ENCODE measurements at places on chromosomes 2 and 18.

- DNase-seq = no peak
These were observed 726.6 kb upstream of the FANCL start for GRCh38 chr2:58967736-58968135.

- DNase-seq = no peak
These were observed 99.0 kb downstream of the CPO start for GRCh38 chr2:207038299-207038698.

DNA sequence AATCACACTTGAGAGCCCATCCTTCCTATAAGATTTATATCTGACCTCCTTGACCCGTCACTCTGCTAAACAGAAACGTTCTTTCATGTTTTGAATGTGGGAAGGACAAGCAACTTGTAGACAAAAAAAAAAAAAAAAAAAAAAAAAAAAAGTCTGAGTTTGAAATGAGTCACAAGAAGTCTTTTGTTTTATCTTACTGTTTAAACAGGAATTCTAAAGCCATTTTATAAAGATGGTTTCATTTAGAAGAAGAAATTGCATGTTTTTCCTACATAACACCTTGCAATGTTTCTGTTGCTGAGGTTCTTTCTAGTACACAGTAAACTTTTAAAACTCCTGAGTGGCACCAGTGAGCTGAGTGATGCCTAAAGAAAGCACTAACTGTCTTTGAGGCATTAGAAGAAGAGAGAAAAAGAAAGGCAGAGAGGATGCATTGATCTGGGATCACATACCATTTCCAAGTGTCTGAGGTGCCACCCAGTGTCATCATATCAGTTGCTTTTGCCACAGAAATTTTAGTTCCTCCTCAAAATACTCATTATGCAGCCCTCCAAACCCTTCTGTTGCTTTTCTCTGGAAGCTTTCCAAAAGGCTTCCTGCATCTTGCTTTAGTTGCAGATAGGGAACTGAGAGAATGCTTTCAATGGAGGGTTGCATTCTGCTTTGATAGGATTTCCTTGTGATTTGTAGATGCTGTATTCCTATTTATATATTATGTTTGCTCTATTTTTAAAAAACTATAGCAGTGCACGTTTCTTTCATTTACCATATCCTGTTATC, 69.1 kb downstream of the ACVR2A start:
- DNase-seq = no peak

- DNase-seq = no peak
These were observed 28.9 kb downstream of the MRO start for GRCh38 chr18:50790948-50791347.

DNA sequence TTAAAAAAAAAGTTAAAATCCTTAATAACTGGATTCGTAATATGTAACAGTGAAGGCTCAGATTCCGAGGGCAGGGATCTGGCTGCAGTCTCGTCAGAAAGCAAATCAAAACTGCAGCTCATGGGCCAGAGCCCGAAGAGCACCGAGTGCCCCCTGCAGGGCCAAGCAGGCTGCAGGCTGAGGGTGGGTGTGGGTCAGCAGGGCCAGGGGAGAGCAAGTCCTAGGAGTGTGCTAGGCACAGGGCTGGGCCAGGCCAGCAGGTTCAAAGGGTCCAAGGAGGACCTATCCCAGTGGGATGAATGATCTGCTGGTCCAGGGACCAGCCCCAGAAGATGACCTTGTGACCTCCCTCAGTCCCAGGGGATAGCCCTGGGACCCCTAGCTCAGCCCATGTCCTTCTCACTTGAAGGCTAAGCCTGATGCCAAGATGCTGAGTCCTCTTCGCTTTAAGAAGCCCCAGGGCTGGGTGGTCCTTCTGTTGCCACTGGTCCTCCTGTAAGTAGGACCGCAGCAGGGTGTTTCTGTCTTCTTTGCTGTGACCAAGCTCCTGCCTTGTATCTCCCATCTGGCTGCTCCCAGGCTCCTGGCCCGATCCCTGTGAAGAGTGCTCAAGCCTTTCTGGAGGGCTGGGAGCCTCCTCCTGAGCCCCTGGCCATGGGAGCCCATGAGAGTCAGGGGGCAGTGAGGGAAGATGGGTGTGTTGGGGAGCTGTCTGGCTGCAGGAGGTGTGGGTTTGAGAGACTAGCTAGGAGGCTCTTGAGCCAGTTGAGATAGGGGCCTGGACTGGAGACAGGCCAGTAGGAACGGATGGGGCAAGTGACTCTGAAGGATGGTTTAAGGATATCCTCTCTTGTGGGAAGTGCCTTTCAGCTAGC, 150.7 kb downstream of the DYSF start:
- DNase-seq = peak; percentile 8

- no peak for DNase-seq
These were observed 291.3 kb upstream of the NCKAP5 start for GRCh38 chr2:133859578-133859977.

GRCh38 chr2:174868878-174869277, 104.6 kb upstream of the CHRNA1 start:
- no peak for DNase-seq

- no peak for DNase-seq
These were observed 13.8 kb upstream of the CXCR1 start for GRCh38 chr2:218180467-218181114.

- DNase-seq = peak; percentile 65
These were observed 258 bp downstream of the MGAT4A start for GRCh38 chr2:98730707-98731040.

- DNase-seq = no peak
These were observed 7.0 kb upstream of the NDUFV2 start for GRCh38 chr18:9095297-9096006.

GRCh38 chr18:80249217-80250093, 2.1 kb upstream of the PARD6G start:
- DNase-seq = no peak

- no peak for DNase-seq
These were observed 63.9 kb downstream of the AOX1 start for GRCh38 chr2:200649724-200650123.

DNA sequence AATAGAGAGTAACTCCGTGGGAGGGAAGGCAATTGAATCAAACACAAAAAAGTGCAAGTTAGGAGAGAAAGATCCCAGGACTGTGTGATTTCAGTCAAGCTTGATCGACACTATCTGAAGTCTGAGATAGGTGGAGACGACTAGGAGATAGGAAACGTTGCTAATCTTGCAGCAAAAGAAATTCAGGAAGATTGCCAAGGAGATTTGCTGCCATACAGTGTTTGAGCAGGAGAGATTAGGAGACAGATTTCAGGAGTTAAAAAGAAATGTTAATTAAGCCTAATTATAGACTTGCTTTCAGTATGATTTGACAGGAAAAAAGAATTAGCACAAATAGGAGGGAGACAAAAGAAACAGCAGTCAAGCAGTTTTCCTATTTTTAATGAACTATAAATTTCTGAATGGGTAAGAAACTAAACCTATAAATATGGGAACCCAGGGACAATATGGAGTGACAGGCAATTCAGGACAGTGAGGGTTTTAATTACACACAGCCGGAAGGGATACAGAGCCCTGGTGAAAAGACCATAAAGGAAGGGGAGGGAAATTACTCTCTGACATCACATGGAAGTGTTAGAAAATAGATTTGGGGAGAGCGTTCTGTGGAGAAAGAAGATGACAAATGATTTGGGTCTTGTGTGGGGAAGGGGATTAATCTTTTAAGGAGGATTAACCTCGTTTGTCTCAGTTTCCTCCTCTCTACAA, 72.6 kb downstream of the SUCLG1 start:
- no peak for DNase-seq

DNA sequence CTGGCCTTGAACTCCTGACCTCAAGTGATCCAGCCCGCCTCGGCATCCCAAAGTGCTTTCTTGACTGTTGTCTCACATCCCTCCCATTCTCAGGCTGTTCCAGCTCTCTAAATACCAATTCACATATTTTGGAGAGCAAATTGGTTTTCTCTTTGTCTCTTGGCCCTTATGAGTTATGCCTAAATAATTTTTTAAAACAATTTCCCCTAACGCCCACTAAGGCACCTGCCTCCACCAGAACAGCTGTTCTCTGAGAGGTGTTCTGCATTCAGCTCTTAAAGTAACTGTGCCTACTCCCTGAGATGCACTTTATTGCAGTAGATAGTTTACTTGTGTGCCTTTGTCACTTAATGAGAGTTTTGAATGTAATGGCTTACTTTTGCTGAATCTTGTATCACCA, 6.9 kb downstream of the CCDC195 start:
- DNase-seq = no peak

- DNase-seq = no peak
These were observed 36.3 kb downstream of the SLC35F5 start for GRCh38 chr2:113720167-113720566.

- DNase-seq = no peak
These were observed 54.6 kb downstream of the RDH14 start for GRCh38 chr2:18505703-18506341.

DNA sequence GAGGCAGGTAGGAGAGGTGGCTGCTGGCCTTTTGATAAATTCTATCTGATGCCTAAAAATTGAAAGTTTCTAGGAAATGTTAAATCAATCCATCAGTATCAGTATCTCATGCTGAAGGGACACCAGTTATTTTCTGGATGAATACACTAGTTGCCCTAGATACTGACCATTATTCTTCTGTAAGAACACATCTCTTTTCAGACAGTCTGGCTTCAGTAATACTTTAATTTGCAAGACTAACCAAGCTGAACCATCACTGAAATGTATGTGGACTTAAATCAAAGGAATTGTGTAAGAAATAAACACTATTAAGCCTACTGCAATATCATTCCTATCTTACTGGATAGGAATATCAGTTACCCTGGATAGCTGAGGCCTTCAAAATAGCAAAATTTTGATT, 1546.3 kb downstream of the LRP1B start:
- DNase-seq = no peak

DNA sequence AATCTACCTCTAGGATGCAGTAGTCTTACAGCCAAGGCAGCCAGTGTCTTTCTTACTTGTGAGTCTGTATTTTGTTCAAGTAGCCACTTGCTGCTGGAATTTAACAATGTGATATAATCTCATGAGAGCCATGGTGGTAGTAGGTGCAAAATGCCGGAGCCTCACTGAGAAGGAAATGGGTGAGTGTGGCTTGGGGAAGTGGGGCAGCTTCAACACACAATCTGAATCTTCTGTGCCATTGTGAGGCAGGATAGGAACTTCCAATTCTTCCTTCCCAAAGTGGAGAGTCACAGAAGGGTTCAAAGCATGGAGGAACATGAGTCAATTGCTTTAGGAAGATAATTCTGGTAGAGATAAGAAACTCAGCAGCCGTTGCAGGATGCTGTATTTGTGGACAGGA, 158.7 kb upstream of the APCDD1 start:
- no peak for DNase-seq

GRCh38 chr2:96305979-96306308, 598 bp upstream of the SNRNP200 start:
- no peak for DNase-seq

GRCh38 chr2:31415421-31415820, 879 bp upstream of the XDH start:
- no peak for DNase-seq

- DNase-seq = no peak
These were observed 12.6 kb downstream of the CNDP1 start for GRCh38 chr18:74546751-74547530.

DNA sequence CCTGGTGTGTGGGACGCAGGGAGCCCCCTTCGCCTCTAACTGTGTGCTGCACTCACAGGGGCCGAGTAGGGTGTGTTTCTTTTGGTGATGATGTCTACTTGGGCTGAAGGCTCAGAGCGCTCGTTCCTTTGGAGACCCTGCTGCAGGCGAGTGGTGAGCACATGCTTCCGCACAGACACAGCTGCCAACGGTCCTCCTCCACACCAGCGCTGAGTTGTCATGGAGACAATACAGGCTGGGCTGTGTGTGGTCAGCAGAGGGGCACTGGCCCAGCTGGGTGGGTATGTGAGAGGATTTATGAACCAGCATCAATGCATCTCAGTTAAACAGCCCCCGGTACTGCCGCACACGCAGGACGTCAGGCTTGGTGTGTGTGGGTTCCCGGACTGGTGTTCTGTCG, 143.5 kb downstream of the SH3RF3 start:
- no peak for DNase-seq

DNA sequence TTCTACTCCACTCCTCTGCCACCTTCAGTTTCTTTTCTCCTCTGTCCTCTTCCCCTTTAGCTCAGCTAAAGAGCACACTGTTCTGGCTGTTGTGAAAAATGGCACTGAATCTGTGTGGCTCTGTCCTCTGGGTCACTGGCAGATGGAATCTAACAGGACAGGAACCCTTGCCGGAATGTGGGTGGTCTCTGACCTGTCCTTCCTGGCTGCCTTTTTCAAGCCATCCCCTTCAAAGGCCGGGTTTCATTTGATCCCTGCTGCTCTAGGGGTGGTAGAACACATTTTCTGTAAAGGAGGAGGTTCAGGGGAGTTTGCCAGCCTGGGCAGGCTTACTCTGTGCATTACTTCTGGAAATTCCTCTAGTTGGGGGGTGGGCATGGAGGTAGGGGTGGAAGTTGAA, 29.9 kb downstream of the MTCL1 start:
- DNase-seq = no peak

- DNase-seq = no peak
These were observed 446 bp downstream of the COPS9 start for GRCh38 chr2:240135706-240136012.

GRCh38 chr2:238726670-238727584, 121.0 kb upstream of the TWIST2 start:
- no peak for DNase-seq

DNA sequence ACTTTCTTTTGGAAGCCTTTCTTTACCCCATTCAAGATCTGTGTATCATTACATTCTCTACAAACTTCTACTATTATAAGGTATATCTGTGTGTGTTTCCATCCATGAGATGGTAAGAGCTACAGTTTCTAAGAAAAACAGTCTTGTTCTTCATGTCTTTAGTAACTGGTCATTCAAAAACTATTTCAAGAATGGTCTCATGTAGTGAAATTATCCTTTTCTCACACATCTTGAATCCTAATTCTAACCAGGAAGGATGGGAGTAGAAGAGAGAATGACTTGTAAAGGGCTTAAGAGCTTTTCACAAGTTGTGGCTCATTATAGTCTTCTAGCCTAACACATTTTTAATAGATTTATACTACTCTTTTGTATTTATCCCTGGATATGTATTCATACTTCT, 47.3 kb downstream of the ROCK1 start:
- DNase-seq = no peak

- no peak for DNase-seq
These were observed 17.9 kb upstream of the GMCL1 start for GRCh38 chr2:69811591-69811990.
